Activated CD8-positive, alpha-beta T cell treated with anti-CD3 and anti-CD28 coated beads, Interleukin-2, amount 10 ng/mL, durations not matched to agents 7 days and 5 days (primary cell): ENCODE measurements at places on chromosomes 16 and 17. TPM values are rescaled to one million over a fixed set of nuclear protein-coding genes. Genes with fewer than 3 reads are reported as not detected.
A peak's percentile ranks its signal among the peaks of the same experiment; 100 is the strongest.

DNA sequence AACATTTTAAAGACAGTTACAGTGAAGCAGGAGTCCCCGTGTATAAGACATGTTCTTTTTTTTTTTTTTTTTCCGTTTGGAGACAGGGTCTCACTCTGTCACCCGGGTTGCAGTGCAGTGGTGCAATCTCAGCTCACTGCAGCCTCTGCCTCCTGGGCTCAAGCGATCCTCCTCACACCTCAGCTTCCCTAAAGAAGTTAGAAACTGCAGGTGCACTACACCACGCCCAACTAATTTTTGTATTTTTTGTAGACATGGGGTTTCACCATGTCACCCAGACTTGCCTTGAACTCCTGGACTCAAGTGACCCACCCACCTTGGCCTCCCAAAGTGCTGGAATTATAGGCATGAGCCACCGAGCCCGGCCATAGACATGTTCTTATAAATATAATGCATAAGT lies 3.0 kb downstream of the EVI2B start:
- H3K4me1 ChIP-seq = peaks cover 47% of the 10 kb centered on the region
- peak overlapping the region; percentile 95 for H3K27ac ChIP-seq
- peaks cover 53% of the 10 kb centered on the region for H3K36me3 ChIP-seq

- no peak overlapping the region for H3K4me3 ChIP-seq
- H3K27me3 ChIP-seq = peaks cover 12% of the 10 kb centered on the region
- no peaks in the 10 kb centered on the region for H3K36me3 ChIP-seq
- no peak overlapping the region for H3K27ac ChIP-seq
Observed at GRCh38 chr17:55567240-55568214, 56.3 kb upstream of the SMIM36 start.

GRCh38 chr16:86334079-86334635 lies 176.2 kb upstream of the FOXF1 start:
- no peak overlapping the region for H3K27ac ChIP-seq
- H3K4me3 ChIP-seq = no peak overlapping the region
- DNase-seq = no peak
- H3K4me1 ChIP-seq = no peaks in the 10 kb centered on the region
- H3K27me3 ChIP-seq = peaks cover 11% of the 10 kb centered on the region

DNA sequence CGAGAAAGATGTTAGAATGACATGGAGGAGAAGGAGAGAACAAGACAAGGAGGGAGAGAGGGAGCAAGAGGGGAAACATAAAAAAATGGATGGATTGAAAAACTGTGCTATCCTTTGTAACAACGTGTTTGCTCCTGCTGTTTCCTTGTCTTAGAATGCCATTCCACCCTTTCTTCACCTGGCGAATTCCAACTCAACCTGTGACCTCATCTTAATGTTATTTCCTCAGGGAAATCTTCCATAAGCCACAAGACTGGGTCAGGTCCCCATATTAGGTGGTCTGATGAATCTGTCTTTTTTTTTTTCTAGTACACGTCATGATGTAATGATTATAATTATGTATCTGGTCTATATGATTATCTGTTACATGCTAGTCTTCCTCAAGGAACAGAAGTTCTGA lies 195.0 kb upstream of the MAF start:
- H3K27me3 ChIP-seq = no peaks in the 10 kb centered on the region
- H3K27ac ChIP-seq = no peak overlapping the region
- DNase-seq = no peak

DNA sequence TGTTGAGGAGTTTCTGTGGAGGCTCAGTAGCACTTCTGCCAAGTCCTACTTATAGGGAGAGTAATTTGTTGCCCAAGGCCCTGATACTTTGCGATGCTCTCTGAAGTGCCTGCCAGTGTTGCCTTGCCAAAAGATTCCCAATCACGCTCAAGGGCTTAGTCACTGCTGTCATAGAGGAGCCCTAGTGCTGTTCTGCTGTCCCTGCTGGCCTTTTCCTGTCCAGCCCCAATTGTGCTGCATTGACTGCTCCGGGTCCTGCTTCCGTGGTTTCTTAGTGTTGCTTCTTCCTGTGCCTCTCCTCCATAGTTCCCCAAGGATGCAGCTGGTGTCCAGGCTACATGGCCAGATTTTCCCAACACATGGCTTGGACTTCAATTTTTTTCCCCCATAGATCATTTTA lies 13.9 kb downstream of the NUP93 start:
- H3K27ac ChIP-seq = no peak overlapping the region
- H3K4me1 ChIP-seq = peaks cover 13% of the 10 kb centered on the region
- H3K36me3 ChIP-seq = peaks cover 7% of the 10 kb centered on the region
- DNase-seq = no peak
- H3K27me3 ChIP-seq = no peaks in the 10 kb centered on the region
- H3K4me3 ChIP-seq = no peak overlapping the region

DNA sequence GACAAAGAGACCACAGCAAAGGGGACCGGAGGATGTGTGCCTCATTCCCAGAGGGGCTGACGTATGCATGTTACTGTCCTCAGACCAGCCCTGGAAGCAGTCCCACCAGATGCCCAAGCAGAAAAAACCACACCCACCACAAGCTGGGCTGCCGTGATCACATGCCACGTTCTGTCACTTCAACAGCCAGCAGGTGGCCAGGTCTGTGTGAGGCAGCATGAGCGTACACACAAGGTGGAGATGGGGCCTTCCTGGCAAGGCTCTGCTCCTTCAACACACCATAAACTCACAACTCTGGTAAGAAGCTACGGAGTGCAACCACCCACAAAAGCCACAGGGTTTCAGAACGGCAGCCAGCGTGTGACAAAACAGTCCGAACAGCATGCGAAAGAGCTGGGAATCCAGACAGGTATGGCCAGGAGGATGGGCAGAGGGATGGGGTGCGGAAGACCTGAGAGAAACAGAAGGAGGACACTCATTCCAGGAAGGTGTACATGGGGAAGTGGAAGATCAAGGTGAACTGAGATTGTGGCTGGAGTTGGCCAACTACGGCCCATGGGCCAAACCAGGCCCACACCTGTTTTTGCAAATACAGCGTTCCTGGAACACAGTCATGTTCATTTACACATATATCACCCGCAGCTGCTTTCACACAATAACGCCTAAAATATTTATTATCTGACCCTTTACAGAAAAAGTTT lies 27.9 kb downstream of the MBTPS1 start:
- peak; percentile 74 for DNase-seq
- H3K27ac ChIP-seq = peak overlapping the region; percentile 54
- peaks cover 63% of the 10 kb centered on the region for H3K36me3 ChIP-seq
- H3K4me3 ChIP-seq = no peak overlapping the region

- H3K4me3 ChIP-seq = peak within 1 kb of the TSS; percentile 85
- peak; percentile 93 for DNase-seq
- peaks cover 20% of the 10 kb centered on the region for H3K36me3 ChIP-seq
- H3K27ac ChIP-seq = peak within 1 kb of the TSS; percentile 82
Observed at GRCh38 chr16:85688586-85689284, at the start of gene GINS2. Gene GINS2, minus strand, starts transcription at chr16:85688954. Its CDS starts 56 bp downstream, at chr16:85688898.

The HSF5 gene
- 0.18 TPM for total RNA-seq

- DNase-seq = no peak
- H3K27ac ChIP-seq = no peak overlapping the region
- H3K4me1 ChIP-seq = peaks cover 18% of the 10 kb centered on the region
Observed at GRCh38 chr16:69555437-69555836, 10.3 kb upstream of the NFAT5 start.

The TNRC6C gene
- total RNA-seq = 33.3 TPM

The DPEP3 gene
- not detected for total RNA-seq

GRCh38 chr17:32870027-32870670 lies 6.8 kb downstream of the MYO1D start:
- peaks cover 17% of the 10 kb centered on the region for H3K27me3 ChIP-seq
- no peak overlapping the region for H3K27ac ChIP-seq
- H3K4me1 ChIP-seq = no peaks in the 10 kb centered on the region
- no peak overlapping the region for H3K4me3 ChIP-seq

- no peak overlapping the region for H3K4me3 ChIP-seq
- no peak overlapping the region for H3K27ac ChIP-seq
- H3K4me1 ChIP-seq = peaks cover 20% of the 10 kb centered on the region
- peak; percentile 83 for DNase-seq
Observed at GRCh38 chr16:23801378-23801777, 34.4 kb upstream of the PRKCB start.

GRCh38 chr17:17685775-17686291 lies 4.6 kb downstream of the RAI1 start:
- no peak overlapping the region for H3K27ac ChIP-seq
- no peaks in the 10 kb centered on the region for H3K27me3 ChIP-seq
- DNase-seq = no peak
- H3K36me3 ChIP-seq = peaks cover 8% of the 10 kb centered on the region
- peaks cover 47% of the 10 kb centered on the region for H3K4me1 ChIP-seq

- DNase-seq = no peak
- peaks cover 14% of the 10 kb centered on the region for H3K4me1 ChIP-seq
- H3K36me3 ChIP-seq = no peaks in the 10 kb centered on the region
- no peaks in the 10 kb centered on the region for H3K27me3 ChIP-seq
Observed at GRCh38 chr17:52148288-52148968, 10.1 kb downstream of the CA10 start.

GRCh38 chr17:49932138-49932723 lies 36.8 kb upstream of the DLX4 start:
- H3K27me3 ChIP-seq = peaks cover 15% of the 10 kb centered on the region
- H3K27ac ChIP-seq = no peak overlapping the region
- H3K4me1 ChIP-seq = no peaks in the 10 kb centered on the region
- H3K36me3 ChIP-seq = no peaks in the 10 kb centered on the region
- H3K4me3 ChIP-seq = no peak overlapping the region

GRCh38 chr16:70777973-70778406 lies 23.0 kb downstream of the VAC14 start:
- H3K4me3 ChIP-seq = no peak overlapping the region
- H3K27ac ChIP-seq = no peak overlapping the region
- H3K4me1 ChIP-seq = peaks cover 2% of the 10 kb centered on the region

The ZNF821 gene
- 3.7 TPM for total RNA-seq

The KRT25 gene
- total RNA-seq = not detected

The BIRC5 gene
- total RNA-seq = 108 TPM

The KRTAP4-3 gene
- not detected for total RNA-seq

The CLDN9 gene
- total RNA-seq = not detected

GRCh38 chr16:4452674-4453073 lies 21.8 kb downstream of the NMRAL1 start:
- no peaks in the 10 kb centered on the region for H3K4me1 ChIP-seq
- H3K36me3 ChIP-seq = peaks cover 42% of the 10 kb centered on the region
- H3K27me3 ChIP-seq = no peaks in the 10 kb centered on the region
- DNase-seq = no peak
- H3K4me3 ChIP-seq = no peak overlapping the region
- no peak overlapping the region for H3K27ac ChIP-seq

- no peak overlapping the region for H3K4me3 ChIP-seq
- no peaks in the 10 kb centered on the region for H3K36me3 ChIP-seq
- DNase-seq = no peak
- no peaks in the 10 kb centered on the region for H3K27me3 ChIP-seq
- no peak overlapping the region for H3K27ac ChIP-seq
- H3K4me1 ChIP-seq = no peaks in the 10 kb centered on the region
Observed at GRCh38 chr16:65793781-65794180, 572.7 kb upstream of the CDH5 start.

The PDILT gene
- not detected for total RNA-seq

- no peak overlapping the region for H3K27ac ChIP-seq
- no peak for DNase-seq
- H3K4me1 ChIP-seq = no peaks in the 10 kb centered on the region
- H3K27me3 ChIP-seq = no peaks in the 10 kb centered on the region
- no peaks in the 10 kb centered on the region for H3K36me3 ChIP-seq
Observed at GRCh38 chr16:5381481-5381880, 283.9 kb upstream of the EEF2KMT start.

DNA sequence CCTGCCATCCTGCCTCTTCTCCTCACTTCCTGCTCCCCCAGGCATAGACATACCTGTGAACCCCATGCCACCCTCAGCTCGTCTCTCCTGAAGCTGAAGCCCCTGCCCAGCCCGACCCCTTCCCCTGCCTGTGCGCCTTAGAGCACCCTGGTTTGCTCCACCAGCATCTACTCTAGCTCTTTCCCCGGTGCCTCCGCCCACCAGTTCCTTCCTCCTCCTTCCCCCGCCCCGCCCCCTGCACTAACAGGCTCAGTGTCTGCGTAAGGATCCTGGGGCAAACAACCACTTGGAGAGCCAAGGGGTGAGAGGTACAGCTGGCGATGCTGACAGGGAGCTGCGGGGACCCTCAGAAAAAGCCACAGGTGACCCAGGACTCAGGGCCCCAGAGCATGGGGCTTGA lies 1.9 kb downstream of the GPR142 start:
- peak; percentile 73 for DNase-seq
- H3K36me3 ChIP-seq = no peaks in the 10 kb centered on the region
- H3K27me3 ChIP-seq = peaks cover 7% of the 10 kb centered on the region
- no peak overlapping the region for H3K27ac ChIP-seq
- H3K4me1 ChIP-seq = peaks cover 15% of the 10 kb centered on the region
- H3K4me3 ChIP-seq = no peak overlapping the region

DNA sequence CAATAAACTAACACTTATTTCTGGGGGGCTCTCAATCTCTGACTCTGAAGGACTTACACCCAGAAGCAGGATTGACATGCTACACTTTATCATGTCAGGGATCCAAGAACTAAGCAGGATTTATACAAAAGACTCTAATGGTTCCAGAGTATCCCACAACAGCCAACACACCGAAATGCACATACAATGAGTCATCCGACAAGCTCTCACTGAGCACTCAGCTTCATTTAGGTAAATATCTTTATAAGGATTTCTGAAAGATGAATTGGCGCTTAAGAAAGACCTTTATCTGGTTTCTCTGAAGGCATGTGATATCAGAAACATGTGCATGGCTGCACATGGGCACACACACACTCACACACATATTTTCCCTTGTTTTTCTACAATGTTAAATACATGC lies 77.2 kb downstream of the TOX3 start:
- no peak overlapping the region for H3K27ac ChIP-seq
- H3K4me3 ChIP-seq = no peak overlapping the region
- DNase-seq = no peak

DNA sequence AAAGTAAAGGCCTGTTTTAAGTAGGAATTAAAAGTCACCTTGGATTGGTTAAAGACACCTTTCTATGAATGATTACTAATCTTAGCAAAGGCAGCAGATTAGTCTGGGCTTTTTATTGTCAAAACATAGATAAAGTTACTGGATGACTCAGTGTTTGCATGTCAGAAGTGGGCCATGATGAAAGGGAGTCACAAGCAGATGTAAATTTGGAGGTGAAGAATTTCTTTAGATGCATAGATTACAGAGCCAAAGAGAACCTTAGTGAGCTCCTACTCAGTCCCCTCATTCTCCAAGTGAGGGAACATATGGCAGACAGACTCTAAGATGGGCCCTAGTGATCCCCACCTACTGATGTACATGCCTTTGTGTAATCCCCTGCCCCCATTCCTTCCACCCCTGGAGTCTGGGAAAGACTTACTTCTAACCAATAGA lies 124.5 kb downstream of the HS3ST3A1 start:
- H3K36me3 ChIP-seq = no peaks in the 10 kb centered on the region
- H3K27me3 ChIP-seq = no peaks in the 10 kb centered on the region
- no peak for DNase-seq
